ENCODE measurements at places on chromosomes 6 and 20. TPM values are rescaled to one million over a fixed set of nuclear protein-coding genes. Genes with fewer than 3 reads are reported as not detected.

The ZSCAN31 gene
- 5.0 TPM for total RNA-seq

The BIRC7 gene
- not detected for total RNA-seq

The HEY2 gene
- total RNA-seq, result 0.78 TPM

The TFAP2D gene
- not detected for total RNA-seq

Data from airway epithelial cell (primary cell).